ENCODE measurements at places on chromosomes 3 and 15.

GRCh38 chr3:172181932-172182586, 142.7 kb downstream of the FNDC3B start:
- DNase-seq: no peak

DNA sequence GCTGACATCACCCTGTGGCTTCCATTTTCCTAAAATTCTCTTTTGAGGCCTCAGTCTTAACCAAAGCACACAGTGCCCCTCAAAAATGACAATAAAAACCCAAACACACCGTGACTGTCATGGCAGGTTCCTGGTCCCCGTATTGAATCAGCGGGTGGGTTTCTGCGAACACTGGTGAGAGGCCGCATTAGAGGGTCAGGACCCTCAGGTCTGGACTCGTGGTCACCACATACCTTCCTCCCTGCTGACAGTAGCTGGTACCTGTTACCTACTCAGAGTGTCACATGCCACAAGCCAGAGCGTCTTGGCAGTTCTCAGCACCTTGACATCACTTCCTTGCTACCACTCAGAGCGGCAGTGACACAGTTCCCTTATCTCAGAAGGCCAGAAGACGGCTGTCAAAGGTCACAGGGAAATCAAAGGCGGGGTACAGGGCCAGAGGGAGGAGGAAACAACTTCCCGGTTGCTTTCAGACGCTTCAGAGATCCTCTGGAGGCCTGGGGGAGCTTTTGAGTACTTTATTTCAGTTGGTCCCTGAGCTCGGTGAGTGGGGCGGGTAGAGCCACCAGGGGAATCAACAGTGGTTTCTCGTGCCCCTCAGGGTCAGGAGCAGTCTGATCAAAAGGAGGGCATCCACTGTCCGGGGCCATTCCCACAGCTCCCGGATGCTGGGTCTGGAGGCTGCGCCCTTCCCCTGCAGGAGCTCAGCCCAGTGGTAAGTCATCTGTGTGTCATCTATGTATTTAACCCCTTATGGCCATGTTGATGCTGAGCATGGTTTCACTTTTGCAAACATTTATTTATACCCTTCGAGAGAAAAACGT, at the start of the genes CCR5AS and CCRL2:
Gene CCR5AS (minus strand): TSS at position 279 of the 824 bp plus-strand sequence.
Gene CCRL2 (plus strand): TSS at position 472 of the 824 bp plus-strand sequence. CDS start 821 bp downstream, outside the sequence.
- DNase-seq: no peak

- DNase-seq: no peak
These were observed 118.5 kb upstream of the SLC25A36 start for GRCh38 chr3:140823106-140823505.

- no peak for DNase-seq
These were observed 1.7 kb upstream of the HES1 start for GRCh38 chr3:194134231-194134756.

DNA sequence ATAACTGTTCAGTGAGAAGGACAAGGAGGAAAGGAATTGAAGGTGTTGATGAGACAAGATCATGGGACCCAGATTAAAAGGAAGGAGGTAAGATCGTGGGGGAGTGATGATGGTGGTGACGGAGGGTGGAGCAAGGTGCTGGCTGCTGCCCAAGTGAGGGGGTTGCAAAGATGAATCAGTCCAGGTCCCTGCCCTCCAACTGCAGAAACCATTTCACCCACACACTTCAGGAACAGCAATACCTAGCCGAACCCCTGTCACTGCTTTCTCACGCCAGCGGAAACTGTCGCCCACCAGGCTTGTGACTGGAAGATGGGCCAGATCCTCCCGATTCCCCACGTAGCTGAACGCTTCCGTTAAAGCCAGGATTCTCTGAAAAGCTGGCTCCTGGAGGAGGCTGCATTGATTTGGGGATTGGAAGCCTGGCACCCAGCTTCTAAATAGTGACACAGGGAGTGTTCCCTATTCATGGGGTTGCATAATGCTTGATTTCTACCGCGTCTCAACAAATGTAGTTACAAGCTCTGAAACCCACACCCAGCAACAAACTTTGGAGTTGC, 3.2 kb upstream of the LSG1 start:
- no peak for DNase-seq

DNA sequence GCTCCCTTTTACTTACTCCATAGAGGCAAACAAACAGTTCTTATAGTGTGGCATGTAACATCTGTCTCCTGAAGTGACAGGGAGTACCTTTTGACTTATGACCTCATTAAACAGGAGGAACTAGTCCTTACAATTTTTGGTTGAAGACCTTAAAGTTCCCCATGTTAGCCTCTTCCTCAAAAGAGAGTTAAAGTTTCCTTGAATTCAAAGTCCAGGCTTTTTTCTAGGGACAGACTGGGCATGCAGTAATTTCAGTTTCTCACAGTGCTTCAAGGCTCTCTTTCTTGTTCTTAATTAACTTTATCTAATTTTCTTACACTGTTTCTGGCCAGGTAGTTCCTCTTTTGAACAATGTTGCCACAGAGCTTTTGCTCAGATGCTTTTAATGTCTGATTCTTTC, 12.1 kb downstream of the GOLM2 start:
- no peak for DNase-seq

GRCh38 chr3:152279479-152279878, 10.8 kb downstream of the MBNL1 start:
- DNase-seq: no peak

- DNase-seq: no peak
These were observed 2.7 kb downstream of the CDV3 start for GRCh38 chr3:133576169-133576568.

- DNase-seq: no peak
These were observed 558 bp upstream of the NCEH1 start for GRCh38 chr3:172711454-172711795.

DNA sequence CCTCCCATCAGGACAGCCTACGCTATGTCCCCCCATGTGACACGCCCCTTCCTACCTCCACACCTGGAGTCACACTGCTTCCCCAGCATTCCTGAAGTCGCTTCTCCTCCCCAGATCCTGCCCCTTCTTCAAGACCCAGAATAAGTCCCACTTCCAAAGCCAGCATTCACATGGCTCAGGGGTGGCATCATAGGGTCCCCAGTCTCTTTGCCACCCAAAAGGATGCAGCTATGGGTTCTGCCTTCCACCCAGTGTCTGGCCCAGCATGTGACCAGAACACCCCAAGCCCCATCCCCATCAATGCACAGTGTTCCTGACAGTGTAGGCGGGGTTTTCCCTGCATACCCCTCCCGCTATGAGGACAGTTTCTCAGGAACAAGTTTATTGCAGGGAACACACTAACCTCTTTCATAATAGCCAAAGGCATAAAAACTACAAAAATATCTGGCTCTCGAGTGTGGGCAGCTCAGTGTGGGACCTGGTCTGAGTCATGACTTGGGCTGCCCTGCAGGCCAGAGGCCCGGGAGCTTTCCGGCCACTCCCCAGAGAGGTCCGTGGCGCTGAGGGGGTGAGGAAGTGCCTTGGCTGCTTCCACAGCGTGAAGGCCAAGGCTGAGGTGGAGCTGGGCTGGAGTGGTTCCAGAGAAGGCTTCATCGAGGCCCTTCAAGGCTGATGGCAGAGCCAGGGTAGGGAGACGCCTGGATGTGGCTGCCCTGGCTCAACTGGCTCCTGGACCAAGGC, 5.8 kb downstream of the ISLR start:
- DNase-seq: no peak

DNA sequence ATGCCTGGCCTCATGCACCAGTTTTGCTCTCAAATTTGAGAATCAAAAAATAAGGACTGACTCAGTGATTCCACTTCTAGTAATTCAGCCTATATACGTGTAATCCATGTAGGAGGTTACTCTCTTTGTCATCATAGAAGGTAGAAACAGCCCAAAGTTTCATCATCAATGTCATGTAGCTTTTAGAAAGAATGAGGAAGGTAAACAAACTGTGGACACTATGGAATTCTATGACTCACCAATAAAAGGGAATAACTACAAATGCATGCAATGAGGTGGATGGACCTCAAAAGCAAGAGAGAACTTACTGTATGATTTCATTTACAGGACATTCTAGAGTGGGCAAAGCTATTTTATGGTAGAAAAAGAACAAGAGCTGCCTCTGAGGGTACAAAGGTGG, 93.2 kb upstream of the LRIG1 start:
- DNase-seq: no peak

GRCh38 chr3:32438596-32439344, 47.1 kb downstream of the CMTM7 start:
- DNase-seq: no peak

DNA sequence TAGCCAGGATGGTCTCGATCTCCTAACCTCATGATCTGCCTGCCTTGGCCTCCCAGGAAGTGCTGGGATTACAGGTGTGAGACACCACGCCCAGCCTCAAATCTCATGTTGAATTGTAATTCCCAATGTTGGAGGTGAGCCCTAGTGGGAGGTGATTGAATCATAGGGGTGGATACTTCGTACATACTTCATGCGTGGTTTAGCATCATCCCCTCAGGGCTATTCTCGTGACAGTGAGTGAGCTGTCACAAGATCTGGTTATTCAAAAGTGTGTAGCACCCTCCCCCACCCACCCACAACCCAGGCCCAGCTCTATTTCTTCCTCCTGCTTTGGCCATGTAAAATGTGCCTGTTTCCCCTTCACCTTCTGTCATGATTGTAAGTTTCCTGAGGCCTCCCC, 236.9 kb upstream of the IL12A start:
- DNase-seq: no peak

- DNase-seq: no peak
These were observed 123.1 kb upstream of the BHLHE40 start for GRCh38 chr3:4856136-4856535.

GRCh38 chr15:44720460-44721176, 9.3 kb downstream of the B2M start:
- DNase-seq: no peak

DNA sequence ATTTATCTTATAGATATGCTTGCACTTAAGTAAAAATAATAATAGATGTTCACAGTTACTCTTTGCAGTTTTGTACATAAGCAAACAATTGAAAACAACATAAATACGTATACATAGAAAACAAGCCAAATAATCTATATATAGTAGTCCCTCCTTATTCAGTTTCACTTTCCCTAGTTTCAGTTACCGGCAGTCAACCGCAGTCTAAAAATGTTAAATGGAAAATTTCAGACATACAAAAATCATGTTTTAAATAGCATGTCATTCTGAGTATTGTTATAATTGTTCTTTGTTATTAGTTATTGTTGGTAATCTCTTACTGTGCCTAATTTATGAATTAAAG, 262.0 kb downstream of the CGGBP1 start:
- no peak for DNase-seq

- no peak for DNase-seq
These were observed 4.2 kb upstream of the CPLX3 start for GRCh38 chr15:74822233-74822632.

- DNase-seq: no peak
These were observed 148.4 kb downstream of the TNIK start for GRCh38 chr3:171311784-171312183.

- peak; percentile 35 for DNase-seq
These were observed 25.0 kb downstream of the IRAK2 start for GRCh38 chr3:10189557-10190354.

GRCh38 chr3:107664614-107665013, 141.9 kb downstream of the BBX start:
- DNase-seq: no peak

- DNase-seq: no peak
These were observed 15.9 kb downstream of the CHL1 start for GRCh38 chr3:212432-212831.

GRCh38 chr3:194804796-194805195, 119.1 kb downstream of the FAM43A start:
- DNase-seq: no peak

- DNase-seq: no peak
These were observed 20.3 kb downstream of the CHMP2B start for GRCh38 chr3:87247430-87247773.

- no peak for DNase-seq
These were observed 12.8 kb downstream of the HRG start for GRCh38 chr3:186678604-186679003.

- peak; percentile 2 for DNase-seq
These were observed 360.1 kb upstream of the THRB start for GRCh38 chr3:24854748-24855147.

DNA sequence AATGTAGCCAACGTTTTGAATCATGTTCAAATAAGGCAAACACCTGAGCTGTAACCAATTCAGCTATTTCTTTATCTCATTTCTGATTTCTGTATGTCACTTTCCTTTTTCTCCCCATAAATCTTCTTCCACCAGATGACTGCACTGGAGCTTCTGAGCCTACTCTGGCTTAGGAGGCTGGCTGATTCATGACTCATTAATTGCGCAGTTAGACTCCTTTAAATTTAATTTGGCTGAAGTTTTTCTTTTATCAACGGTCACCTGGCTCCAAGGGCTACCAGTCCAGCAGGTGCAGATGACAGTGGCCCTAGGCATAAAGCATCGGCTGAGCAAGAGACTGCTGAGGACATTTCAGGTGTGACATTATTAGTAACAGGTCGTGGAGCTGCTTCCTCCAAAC, 39.6 kb upstream of the ITGA11 start:
- no peak for DNase-seq

DNA sequence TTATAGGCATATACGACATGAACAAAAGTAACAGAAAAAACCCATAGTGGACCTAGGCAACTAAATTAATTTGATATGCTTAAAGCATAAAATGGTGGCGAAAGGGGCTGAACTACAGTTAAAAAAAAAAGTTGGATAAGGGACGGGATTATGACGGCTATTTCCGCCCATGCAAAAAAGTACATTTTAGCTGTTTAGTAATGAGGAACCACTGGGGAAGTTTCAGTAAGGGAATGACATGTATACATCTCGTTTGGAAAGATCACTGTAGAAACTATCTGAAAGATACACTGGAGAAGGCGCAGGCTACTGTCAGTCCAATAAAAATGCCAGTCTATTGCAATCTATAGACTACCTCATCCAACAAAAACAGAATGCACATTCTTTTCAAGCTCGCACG, 65.6 kb downstream of the ZNF148 start:
- DNase-seq: no peak

DNA sequence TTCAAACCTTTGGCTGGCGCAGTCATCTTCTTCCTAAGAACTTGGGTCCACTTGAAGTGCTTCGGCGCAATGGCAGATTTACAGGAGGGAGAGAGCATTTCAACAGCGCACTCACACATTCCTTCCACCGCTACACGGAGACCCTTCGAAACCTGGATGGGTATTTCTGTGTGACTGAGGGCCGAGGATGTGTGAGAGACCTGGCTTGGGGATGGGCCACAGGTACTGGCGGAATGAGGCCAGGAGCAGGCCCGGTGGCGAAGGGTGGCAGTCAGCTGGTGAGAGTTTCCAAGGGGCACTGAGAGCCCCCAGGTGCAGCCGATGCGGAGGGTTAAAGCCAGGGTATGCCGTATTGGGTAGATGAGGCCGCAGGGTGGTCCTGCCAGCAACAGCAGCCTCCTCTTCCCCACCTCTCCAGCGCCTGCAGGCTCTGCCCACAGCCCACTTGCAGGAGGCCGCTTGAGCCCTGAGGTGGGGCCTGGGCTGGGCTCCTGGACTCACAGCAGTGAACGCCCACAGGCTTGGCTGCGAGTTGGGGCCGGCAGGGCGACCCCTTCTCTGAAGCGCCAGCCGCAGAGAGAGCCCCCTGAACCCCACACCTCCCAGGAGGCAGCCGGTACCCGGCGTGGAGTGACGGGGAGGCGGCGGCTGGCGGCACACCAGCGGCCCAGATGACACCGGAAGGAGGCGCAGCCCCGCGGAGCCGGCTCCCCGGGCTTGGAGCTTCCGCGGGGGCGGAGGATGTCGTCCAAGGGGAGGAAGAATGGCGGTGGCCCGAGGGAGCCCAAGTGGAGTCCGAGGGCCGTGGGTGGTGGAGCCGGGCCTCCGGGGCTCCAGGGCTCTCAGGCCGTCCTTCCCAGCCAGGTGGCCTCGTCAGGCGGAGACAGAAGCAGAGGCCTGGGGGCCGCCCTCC, 166.5 kb downstream of the NSMCE3 start:
- no peak for DNase-seq
